ENCODE measurements at places on chromosomes 5 and 9.
A peak's percentile ranks its signal among the peaks of the same experiment; 100 is the strongest.

DNA sequence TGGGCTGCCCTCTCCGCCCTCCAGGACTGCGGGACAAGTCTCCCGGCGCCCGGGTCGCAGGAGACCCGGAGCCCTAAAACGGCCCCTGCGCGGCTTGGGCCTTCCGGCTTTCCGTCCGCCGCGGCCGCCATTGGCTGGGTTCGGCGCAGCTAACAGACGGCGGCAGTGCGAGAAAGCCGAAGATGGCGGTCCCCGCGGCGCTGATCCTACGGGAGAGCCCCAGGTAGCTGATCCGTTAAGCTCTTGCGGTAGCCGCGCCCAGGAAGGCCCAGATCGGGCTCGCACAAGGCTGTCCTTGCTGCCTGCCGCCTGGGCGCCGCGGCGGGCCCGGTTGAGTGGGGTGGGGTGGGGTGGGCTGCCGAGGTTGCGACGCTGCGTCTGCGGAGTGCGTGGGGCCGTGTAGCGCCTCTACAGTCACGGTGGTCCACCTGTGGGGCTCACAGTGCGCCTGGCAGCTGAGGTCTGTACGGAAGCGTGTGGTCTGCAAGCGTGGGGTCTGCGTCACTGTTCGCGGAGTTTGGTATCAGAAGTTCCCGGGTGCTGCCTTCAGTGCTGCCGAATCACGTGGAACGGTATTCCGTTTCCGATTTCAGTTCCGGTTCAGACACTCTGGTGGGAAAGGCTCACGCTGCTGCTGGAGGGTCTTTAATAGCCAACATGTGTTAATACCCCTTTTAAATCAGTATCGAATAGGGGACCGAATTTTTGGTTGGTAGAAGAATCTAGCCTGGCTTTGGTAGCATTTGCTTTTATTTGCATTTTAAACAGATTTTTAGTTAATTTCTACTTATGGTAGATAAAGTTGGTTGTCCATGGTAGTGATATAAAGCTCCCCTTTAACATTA lies at the start of gene COMMD10:
Gene COMMD10 (plus strand): TSS at position 155 of the 845 bp plus-strand sequence.
- peak; percentile 71 for DNase-seq
- H3K27ac ChIP-seq, result peak within 1 kb of the TSS; percentile 80
- H3K4me1 ChIP-seq, result peaks cover 32% of the 10 kb centered on the region
- H3K36me3 ChIP-seq, result peaks cover 37% of the 10 kb centered on the region

DNA sequence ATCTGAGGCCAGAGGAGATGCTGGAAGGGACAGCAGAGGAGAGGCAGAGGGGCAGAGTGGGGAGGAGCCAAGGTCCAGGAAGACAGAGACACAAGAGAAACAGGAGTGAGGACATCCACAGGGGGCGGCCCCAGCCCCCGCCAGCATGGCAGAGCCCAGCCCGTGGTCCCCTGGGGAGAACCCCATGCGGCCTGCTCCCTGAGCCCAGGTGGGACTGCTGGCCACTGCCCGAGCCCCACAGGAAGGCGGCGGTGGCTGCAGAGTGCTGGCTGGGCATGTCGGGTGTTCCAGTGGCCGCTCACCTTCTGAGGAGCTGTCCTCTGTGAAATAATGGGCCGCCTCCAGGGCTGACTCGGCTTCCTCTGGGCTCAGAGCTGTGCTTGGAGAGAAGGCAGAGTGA lies 8.9 kb upstream of the MRNIP start:
- no peak overlapping the region for H3K4me3 ChIP-seq
- peaks cover 55% of the 10 kb centered on the region for H3K36me3 ChIP-seq
- H3K4me1 ChIP-seq, result peaks cover 2% of the 10 kb centered on the region
- no peaks in the 10 kb centered on the region for H3K27me3 ChIP-seq
- DNase-seq, result no peak
- H3K27ac ChIP-seq, result no peak overlapping the region

GRCh38 chr9:3986060-3986459 lies 313.8 kb downstream of the GLIS3 start:
- H3K27me3 ChIP-seq, result no peaks in the 10 kb centered on the region
- no peak for DNase-seq
- H3K4me3 ChIP-seq, result no peak overlapping the region
- peaks cover 2% of the 10 kb centered on the region for H3K4me1 ChIP-seq
- H3K27ac ChIP-seq, result no peak overlapping the region

- no peak overlapping the region for H3K27ac ChIP-seq
- peaks cover 63% of the 10 kb centered on the region for H3K36me3 ChIP-seq
- H3K27me3 ChIP-seq, result no peaks in the 10 kb centered on the region
- no peak for DNase-seq
- H3K4me1 ChIP-seq, result peaks cover 37% of the 10 kb centered on the region
Measured at GRCh38 chr5:389197-389821, 53.7 kb upstream of the EXOC3 start.

DNA sequence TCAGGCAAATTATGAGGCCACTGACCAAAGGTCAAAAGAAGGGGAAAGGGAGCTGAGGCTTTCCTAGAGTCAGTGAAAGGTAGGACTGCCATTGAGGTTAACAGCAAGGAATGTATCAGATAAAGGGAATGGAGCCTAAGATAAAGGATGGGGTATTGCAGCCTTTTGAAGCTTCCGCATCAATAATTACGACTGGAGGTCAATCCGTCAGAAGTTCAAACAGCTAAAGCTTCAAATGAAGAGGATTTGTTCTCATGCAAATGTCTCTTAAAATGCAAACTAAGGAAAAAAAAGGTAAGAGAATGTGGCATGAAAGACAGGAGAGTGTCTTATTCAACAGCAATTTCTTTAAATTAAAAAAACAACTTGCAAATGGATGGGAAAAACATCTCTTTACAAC lies 341.1 kb upstream of the RGMB start:
- no peak overlapping the region for H3K4me3 ChIP-seq
- no peak overlapping the region for H3K27ac ChIP-seq
- H3K36me3 ChIP-seq, result no peaks in the 10 kb centered on the region

DNA sequence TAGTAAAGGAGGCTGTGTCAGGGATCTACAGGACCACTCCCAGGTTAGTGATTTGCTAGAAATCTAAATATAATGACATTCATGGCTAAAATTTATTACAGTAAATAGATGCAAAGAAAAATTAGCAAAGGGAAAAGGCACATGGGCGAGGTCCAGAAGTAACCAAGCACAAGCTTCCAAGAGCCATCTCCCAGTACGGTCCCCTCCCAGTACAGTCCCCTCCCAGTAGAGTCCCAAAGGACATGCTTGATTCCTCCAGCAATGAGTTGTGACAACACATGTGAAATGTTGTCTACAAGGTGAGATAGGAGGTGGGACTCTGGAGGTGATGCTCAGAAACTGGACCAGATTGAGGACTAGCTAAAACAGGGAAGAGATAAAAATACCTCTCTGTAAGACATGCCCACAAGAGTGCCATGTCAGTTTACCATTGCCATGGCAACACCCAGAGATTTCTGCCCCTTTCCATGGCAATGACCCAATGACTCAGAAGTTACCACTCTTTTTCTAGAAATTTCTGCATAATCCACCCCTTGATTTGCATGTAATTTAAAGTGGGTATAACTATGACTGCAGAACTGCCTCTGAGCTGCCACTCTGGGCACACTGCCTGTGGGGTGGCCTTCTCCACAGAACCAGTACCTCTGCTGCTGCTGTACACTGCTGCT lies 27.9 kb upstream of the CEMIP2 start:
- no peaks in the 10 kb centered on the region for H3K36me3 ChIP-seq
- no peaks in the 10 kb centered on the region for H3K27me3 ChIP-seq
- DNase-seq, result no peak
- peaks cover 39% of the 10 kb centered on the region for H3K4me1 ChIP-seq
- peak overlapping the region; percentile 59 for H3K27ac ChIP-seq

GRCh38 chr9:126290871-126291270 lies 35.8 kb upstream of the MVB12B start:
- H3K4me1 ChIP-seq, result no peaks in the 10 kb centered on the region
- no peak overlapping the region for H3K4me3 ChIP-seq
- H3K36me3 ChIP-seq, result no peaks in the 10 kb centered on the region

- no peaks in the 10 kb centered on the region for H3K4me1 ChIP-seq
- no peaks in the 10 kb centered on the region for H3K27me3 ChIP-seq
- H3K27ac ChIP-seq, result no peak overlapping the region
- no peak for DNase-seq
Measured at GRCh38 chr9:12851341-12852090, 76.7 kb downstream of the LURAP1L start.

GRCh38 chr9:120464176-120464886 lies 115.6 kb downstream of the CDK5RAP2 start:
- DNase-seq, result no peak
- no peaks in the 10 kb centered on the region for H3K4me1 ChIP-seq
- no peak overlapping the region for H3K4me3 ChIP-seq
- H3K27ac ChIP-seq, result no peak overlapping the region
- no peaks in the 10 kb centered on the region for H3K27me3 ChIP-seq

GRCh38 chr5:161663431-161663830 lies 22.1 kb upstream of the GABRA6 start:
- H3K27me3 ChIP-seq, result no peaks in the 10 kb centered on the region
- no peaks in the 10 kb centered on the region for H3K4me1 ChIP-seq
- no peak for DNase-seq
- H3K27ac ChIP-seq, result no peak overlapping the region

All from activated T-helper 2 cell treated with anti-CD3 and anti-CD28 coated beads, Interferon-gamma antibody, Interleukin-2, Interleukin-4, amounts not matched to agents 10 μg/mL and 5 μg/mL and 100 μg/mL, durations not matched to agents 14 hours and 24 hours and 36 hours (primary cell).